Astrocyte (in vitro differentiated cells and primary cell): ENCODE measurements at places on chromosomes 3 and 15. TPM values are rescaled to one million over a fixed set of nuclear protein-coding genes. Genes with fewer than 3 reads are reported as not detected.
A peak's percentile ranks its signal among the peaks of the same experiment; 100 is the strongest.

Gene CHCHD4
- 10.3 TPM in 2 replicates for total RNA-seq

Gene IQCF2
- total RNA-seq = not detected in 2 replicates

Gene TFG
- 154 and 155 TPM in 2 replicates for total RNA-seq

Gene SAMMSON
- not detected in 2 replicates for total RNA-seq

DNA sequence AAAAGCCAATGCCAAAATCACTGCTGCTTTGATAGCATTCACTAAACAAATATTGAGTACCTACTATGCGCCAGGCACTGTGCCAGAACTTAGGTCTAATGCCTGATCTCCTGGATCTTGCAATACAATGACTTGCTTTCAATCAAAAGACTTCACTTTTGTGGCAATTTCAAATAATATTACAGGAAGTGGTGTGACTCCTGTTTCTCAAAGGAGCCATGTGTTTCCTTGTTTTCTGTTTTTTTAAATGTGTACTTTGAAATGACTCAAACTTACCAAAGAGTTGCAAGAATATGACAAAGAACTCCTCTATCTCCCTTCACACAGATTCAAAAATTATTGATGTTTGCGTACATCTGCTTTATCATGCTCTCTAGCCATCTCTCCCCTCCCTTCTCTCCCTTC is 18.3 kb downstream of the OSBPL10 start:
- peaks cover 34% of the 10 kb centered on the region for H3K4me1 ChIP-seq
- no peak overlapping the region for H3K4me3 ChIP-seq
- H3K36me3 ChIP-seq = no peaks in the 10 kb centered on the region

DNA sequence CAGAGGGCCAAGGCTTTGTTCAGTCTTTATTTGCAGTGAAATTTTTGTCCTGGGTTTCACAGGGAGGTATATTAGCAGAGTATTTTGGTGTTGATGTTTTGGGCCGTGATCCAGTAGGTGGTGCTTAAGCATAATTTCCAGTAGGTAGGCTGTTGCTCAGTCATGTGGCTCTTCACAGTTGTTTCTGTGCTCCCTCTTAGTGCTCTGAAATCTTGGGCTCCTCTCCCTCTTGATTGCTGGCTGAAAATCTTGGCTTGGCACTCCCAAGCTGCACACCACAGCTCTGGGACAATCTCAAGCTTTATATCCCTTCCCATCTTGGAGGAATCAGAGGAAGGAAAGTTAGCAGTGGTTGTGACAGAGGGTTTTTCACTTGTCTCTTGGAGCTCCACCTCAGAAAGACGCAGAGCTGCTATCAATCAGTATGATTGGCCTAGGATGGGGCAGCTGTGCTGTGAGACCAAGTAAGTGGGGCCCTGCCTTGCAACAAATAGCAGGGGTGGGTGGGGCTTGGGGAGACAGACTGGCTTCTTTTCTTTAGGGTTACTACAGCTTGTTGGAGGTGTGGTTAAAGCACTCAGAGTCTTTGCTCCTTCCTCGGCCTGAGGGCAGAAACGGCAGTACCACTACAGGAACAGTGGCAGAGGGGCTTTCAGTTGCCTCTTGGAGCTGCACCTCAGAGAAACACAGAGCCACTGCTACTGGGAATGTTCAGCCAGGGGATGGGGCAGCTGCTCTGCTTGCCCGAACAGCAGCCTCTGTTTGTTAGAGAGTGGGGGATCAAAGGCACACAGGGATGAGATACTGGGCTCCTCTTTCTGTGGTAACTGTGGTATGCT is 627.0 kb downstream of the SI start:
- no peak overlapping the region for H3K4me3 ChIP-seq
- no peaks in the 10 kb centered on the region for H3K36me3 ChIP-seq
- no peak overlapping the region for H3K27ac ChIP-seq
- H3K4me1 ChIP-seq = no peaks in the 10 kb centered on the region
- no peaks in the 10 kb centered on the region for H3K27me3 ChIP-seq

DNA sequence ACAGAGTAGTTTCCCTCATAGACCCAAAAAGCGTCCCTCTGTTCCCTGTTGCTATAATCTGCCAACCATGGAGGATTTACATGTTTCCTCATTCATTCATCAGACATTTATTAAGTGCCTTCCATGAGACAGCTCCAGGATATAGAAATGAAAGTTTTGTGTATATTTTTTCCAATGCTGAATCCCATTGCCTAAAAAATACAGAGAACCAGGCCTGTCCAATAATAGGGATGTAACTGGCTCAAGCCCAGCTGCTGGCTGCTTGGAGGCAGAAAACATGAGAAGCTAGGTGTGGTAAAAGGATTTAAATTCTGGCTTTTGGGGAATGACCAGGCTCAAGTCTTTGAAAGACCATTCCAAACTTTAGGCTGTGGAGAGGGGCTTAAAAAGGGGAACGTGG is 41.5 kb downstream of the RARB start:
- H3K4me3 ChIP-seq = no peak overlapping the region
- no peak for DNase-seq
- H3K36me3 ChIP-seq = no peaks in the 10 kb centered on the region
- peaks cover 30% of the 10 kb centered on the region for H3K4me1 ChIP-seq
- H3K27ac ChIP-seq = no peak overlapping the region
- H3K27me3 ChIP-seq = no peaks in the 10 kb centered on the region

GRCh38 chr3:121989943-121990342 is 32.1 kb downstream of the ILDR1 start:
- H3K27me3 ChIP-seq = no peaks in the 10 kb centered on the region
- DNase-seq = no peak
- H3K36me3 ChIP-seq = no peaks in the 10 kb centered on the region

GRCh38 chr3:132817646-132818177 is 95.5 kb upstream of the NPHP3 start:
- H3K4me1 ChIP-seq = no peaks in the 10 kb centered on the region
- H3K4me3 ChIP-seq = no peak overlapping the region
- no peaks in the 10 kb centered on the region for H3K36me3 ChIP-seq
- no peak overlapping the region for H3K27ac ChIP-seq

- H3K27ac ChIP-seq = no peak overlapping the region
- H3K4me1 ChIP-seq = no peaks in the 10 kb centered on the region
- H3K4me3 ChIP-seq = no peak overlapping the region
- DNase-seq = peak; percentile 24
- no peaks in the 10 kb centered on the region for H3K36me3 ChIP-seq
- peaks cover 5% of the 10 kb centered on the region for H3K27me3 ChIP-seq
These were observed 137.6 kb downstream of the SRGAP3 start for GRCh38 chr3:9111866-9112265.

GRCh38 chr3:139529662-139530061 is 9.9 kb downstream of the RBP1 start:
- peaks cover 36% of the 10 kb centered on the region for H3K36me3 ChIP-seq
- H3K4me3 ChIP-seq = no peak overlapping the region
- DNase-seq = no peak
- H3K4me1 ChIP-seq = peaks cover 33% of the 10 kb centered on the region
- no peak overlapping the region for H3K27ac ChIP-seq

DNA sequence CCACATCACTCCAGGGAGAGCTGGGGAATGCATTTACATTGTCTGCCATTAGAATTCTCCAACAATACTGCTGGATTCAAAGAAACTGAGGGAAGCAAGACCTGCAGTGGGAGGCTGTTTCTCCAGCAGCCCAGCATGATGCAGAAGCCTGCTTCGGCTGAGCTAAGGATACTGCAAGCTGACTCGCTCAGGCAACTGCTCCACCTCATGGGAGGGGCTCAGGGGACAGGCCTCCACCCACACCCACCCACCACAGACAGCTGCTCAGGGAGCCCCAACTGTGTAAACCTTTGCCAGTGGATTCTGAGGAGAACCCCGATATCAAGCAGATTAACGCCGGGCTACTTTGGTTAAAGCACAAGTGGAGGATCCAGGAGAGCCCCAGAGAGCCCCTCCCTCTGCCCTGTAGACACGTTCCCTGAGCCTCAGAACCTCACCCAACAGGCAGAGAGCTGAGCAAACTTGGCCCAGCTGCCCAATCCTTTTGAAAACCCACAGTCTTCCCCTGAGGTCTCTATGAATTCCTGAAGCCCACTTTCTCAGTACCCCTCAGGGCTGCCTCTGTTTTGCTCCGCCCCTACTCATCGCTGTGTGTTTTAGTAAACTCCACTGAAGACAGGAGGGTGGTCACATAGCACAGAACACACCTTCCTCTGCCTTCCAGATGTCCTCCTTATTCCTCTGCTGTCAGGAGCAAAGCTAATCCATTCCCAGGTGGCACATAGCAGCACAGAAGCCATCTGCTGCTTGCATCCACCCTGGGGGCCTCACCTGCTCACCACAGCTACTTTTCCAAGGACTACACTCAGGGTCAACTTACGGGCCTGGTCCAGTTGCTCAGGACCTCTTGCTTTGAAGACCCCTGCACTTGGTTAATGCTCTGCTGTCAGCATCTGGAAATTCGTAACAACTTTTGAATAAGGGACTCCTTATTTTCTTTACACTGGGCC is 269.0 kb downstream of the ABHD5 start:
- H3K36me3 ChIP-seq = no peaks in the 10 kb centered on the region
- H3K4me3 ChIP-seq = no peak overlapping the region
- H3K4me1 ChIP-seq = no peaks in the 10 kb centered on the region
- H3K27me3 ChIP-seq = peaks cover 22% of the 10 kb centered on the region
- no peak for DNase-seq
- no peak overlapping the region for H3K27ac ChIP-seq

GRCh38 chr15:90423801-90424319 is 35.8 kb downstream of the IQGAP1 start:
- peaks cover 9% of the 10 kb centered on the region for H3K36me3 ChIP-seq
- DNase-seq = no peak
- H3K4me1 ChIP-seq = peaks cover 33% of the 10 kb centered on the region
- no peak overlapping the region for H3K27ac ChIP-seq
- no peaks in the 10 kb centered on the region for H3K27me3 ChIP-seq

GRCh38 chr3:197880491-197881269 is 69.3 kb upstream of the RPL35A start:
- no peak for DNase-seq
- H3K4me1 ChIP-seq = no peaks in the 10 kb centered on the region
- no peak overlapping the region for H3K4me3 ChIP-seq
- peaks cover 21% of the 10 kb centered on the region for H3K36me3 ChIP-seq
- H3K27ac ChIP-seq = no peak overlapping the region

- no peaks in the 10 kb centered on the region for H3K4me1 ChIP-seq
- H3K4me3 ChIP-seq = no peak overlapping the region
- H3K27me3 ChIP-seq = no peaks in the 10 kb centered on the region
- no peak overlapping the region for H3K27ac ChIP-seq
- DNase-seq = no peak
- no peaks in the 10 kb centered on the region for H3K36me3 ChIP-seq
These were observed 322.2 kb downstream of the SLC9A9 start for GRCh38 chr3:143526011-143526545.

DNA sequence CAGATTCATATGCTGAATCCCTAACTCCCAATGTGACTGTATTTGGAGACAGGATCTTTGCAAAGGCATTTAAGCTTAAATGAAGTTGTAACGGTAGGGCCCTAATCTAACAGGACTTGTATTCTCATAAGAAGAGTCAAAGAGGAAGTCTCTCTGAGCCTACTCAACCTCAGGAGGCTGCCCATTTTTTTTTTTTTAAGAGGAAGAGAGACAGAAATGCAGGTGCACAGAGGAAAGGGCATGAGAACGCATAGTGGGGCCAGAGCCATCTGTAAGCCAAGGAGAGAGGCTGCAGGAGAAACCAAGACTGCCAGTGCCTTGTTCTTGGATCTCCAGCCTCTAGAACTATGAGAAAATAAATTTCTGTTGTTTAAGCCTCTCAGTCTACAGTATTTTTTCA is 28.4 kb downstream of the ZNF860 start:
- no peak overlapping the region for H3K27ac ChIP-seq
- H3K4me1 ChIP-seq = no peaks in the 10 kb centered on the region
- DNase-seq = no peak
- no peaks in the 10 kb centered on the region for H3K36me3 ChIP-seq
- no peaks in the 10 kb centered on the region for H3K27me3 ChIP-seq

DNA sequence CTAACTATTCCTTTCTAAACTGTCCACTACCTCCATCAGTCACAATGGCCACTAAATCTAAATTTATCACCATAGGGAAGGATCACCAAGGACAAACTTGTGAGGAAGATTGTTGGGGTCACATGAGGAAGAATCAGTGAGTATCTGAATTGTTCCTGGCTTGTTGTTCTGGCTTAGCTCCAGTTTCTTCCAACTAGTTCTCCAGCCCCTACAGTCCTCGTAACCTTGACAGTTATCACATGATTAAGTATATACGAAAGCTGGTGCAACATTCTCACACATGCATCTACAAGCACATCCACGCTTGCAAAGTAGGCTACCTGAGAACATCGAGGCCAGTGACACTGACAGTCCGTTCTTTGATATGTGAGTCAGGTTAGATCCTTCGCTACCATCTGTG is 46.0 kb downstream of the RUBCN start:
- no peak overlapping the region for H3K4me3 ChIP-seq
- no peak overlapping the region for H3K27ac ChIP-seq

DNA sequence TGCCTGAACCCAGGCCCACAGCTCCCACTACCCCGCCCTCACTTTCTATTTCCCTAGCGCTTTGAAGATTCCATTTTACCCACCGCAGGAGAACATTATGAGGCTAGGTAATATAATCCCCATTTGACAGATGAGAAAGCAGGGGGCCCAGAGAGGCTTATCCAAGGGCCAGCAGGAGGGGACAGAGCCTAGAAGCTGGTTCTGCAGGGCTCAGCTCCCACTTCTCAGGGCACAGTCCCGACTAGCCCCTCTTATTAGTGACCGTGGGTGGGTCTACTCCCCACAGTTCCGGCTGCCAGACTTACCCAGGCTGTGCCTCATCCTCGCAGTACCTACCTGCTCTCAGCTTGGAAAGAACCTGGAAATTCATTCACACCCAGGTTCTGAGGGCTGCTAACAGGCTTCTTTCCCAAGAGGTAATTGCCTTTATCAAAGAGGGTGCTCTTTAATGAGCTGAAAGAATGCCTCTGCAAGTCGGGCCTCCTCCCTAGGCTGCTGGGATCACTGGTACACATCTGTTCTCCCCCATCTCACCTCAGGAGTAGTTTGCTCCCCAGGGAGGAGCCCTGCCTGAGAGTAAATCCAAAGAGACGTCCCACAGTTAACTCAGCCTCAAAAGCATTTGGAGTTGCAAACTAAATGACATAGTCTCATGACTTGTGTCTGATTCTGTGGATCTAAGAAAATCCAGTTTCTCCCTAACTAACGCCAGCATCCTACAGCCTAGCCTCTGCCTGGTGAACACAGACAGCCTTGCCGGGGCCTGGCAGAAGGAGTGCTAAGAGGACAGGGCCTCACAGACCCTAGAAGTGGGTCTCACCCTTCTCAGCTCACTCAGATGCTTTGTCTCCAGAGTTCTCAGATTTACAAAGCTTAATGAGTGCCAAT is 125.0 kb downstream of the CHSY1 start:
- peak overlapping the region; percentile 6 for H3K4me3 ChIP-seq
- H3K36me3 ChIP-seq = no peaks in the 10 kb centered on the region
- peaks cover 41% of the 10 kb centered on the region for H3K4me1 ChIP-seq
- peak; percentile 64 for DNase-seq
- H3K27me3 ChIP-seq = no peaks in the 10 kb centered on the region
- peak overlapping the region; percentile 98 for H3K27ac ChIP-seq

GRCh38 chr3:182490596-182491491 is 302.5 kb upstream of the ATP11B start:
- DNase-seq = peak; percentile 10
- H3K36me3 ChIP-seq = no peaks in the 10 kb centered on the region
- H3K4me1 ChIP-seq = no peaks in the 10 kb centered on the region
